ENCODE measurements at places on chromosomes 2 and 18. TPM values are rescaled to one million over a fixed set of nuclear protein-coding genes. Genes with fewer than 3 reads are reported as not detected.

LRRC30 gene
- total RNA-seq, result not detected

CYTIP gene
- total RNA-seq, result 24.0 TPM

DNA sequence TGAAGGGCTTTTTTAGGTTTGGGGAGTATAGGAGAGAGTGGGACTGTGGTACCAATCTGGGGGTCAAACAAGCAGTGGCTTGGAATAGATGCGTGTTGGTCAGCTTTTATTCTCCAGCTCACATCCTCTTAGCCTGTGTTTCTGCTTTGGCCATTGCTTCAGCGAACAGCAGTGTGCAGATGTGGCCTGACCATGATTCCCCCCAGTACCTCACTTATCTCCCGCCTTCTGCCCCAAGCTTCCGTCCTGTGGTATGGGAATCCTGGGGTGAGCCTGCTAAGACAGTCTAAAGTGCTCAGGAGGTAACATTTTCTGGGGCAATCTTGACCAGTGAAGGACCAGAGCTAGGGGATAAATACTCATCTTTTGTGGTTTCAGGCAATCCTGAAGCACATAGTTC lies 84.9 kb upstream of the TNP1 start:
- no peak for DNase-seq

DNA sequence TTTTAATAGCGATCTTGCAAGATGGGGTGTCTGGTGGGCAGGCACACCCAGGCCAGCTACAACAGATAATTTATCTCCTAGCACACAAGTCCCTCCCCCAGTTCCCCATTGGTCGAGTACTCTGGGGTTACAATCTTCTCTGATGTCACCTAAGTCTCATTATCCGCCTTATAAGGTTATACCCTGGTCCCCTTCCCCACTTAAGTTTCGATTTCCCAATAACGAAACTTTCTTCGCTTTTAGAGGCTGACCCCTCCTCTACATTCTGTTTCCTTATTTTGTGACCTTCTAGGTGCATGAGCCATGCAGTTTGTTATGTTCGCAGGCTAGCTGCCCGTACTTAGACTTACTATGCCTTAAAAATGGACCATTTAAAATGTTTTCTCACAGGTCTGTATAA lies 180.1 kb downstream of the CAPN13 start:
- DNase-seq, result no peak

Measured in kidney (tissue), 22 donors.